ENCODE measurements at places on chromosomes 5 and 9.

DNA sequence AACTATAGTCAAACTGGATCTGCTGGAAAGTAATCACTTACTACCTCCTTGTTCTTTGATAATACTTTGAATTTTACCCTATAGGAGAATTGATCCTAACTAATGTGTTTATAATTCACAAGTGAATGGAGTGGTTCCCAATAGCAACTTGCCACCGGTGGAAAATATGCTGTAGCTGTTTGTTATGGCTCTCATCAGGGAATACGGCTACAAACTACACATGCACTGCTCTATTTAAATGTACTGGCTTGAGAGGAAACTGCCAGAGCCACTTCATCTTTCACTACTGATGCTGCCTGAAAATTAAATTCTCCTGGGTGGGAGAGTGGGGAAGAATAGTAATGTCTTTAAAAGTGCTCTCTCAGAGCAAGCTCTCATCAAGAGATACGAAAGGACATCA lies 448.5 kb upstream of the GRAMD2B start:
- H3K4me1 ChIP-seq: no peaks in the 10 kb centered on the region
- no peaks in the 10 kb centered on the region for H3K36me3 ChIP-seq
- no peaks in the 10 kb centered on the region for H3K27me3 ChIP-seq

DNA sequence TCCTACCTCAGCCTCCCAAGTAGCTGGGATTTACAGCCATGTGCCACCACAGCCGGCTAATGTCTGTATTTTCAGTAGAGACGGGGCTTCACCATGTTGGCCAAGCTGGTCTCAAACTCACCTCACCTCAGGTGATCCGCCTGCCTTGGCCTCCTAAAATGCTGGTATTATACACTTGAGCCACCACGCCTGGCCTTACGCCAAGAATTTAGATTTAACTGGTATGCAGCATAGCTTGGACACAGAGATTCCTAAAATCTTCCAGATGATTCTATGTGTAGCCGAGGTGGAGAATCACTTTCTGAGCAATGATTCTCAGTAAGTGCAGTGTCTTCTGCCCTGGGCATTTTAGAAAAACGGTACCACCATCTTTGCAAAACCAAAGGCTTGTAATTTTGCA lies 74.1 kb downstream of the HABP4 start:
- H3K36me3 ChIP-seq: no peaks in the 10 kb centered on the region
- H3K27me3 ChIP-seq: no peaks in the 10 kb centered on the region
- DNase-seq: no peak
- no peak overlapping the region for H3K4me3 ChIP-seq
- no peaks in the 10 kb centered on the region for H3K4me1 ChIP-seq
- no peak overlapping the region for H3K27ac ChIP-seq

DNA sequence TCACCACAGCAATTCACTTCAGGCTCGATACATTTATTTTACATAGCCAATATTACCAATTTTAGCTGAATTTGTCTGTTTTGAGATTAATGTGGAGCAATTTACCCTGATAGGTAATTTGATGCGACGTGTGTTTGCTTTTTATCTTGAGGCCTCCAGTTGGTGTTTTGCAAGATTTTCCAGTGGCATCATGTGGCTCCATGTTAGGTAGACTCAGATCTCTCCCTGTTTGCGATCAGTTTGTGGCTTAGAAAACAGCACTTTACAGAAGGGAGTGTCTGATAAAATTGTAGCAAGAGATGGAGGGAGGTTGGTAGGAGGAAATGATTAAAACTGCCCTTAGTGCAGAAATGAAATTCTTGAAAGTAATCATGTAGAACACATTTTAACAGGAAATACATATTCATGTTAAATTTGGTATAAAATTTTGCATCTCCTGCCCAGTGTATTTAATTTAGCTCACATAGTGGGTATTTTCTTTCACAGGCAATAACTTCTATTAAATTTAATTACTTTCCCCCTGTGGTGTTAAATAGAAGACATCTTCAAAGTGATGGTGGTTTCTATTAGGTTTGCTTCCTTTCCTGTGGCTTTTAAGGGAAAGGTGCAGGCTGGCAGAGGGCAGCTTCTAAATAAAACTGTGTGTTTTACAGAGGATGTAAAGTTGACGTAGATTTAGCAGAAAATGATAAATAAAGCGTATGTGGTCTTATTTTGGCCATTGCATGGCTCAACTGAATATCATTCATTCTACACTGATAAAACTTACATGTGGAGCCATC lies 135.8 kb downstream of the KDM4C start:
- H3K27me3 ChIP-seq: no peaks in the 10 kb centered on the region
- no peak overlapping the region for H3K27ac ChIP-seq
- no peak for DNase-seq
- no peak overlapping the region for H3K4me3 ChIP-seq
- no peaks in the 10 kb centered on the region for H3K4me1 ChIP-seq

- no peak overlapping the region for H3K27ac ChIP-seq
- no peak for DNase-seq
- H3K27me3 ChIP-seq: no peaks in the 10 kb centered on the region
- no peaks in the 10 kb centered on the region for H3K4me1 ChIP-seq
Observed at GRCh38 chr5:15452781-15453180, 47.2 kb upstream of the FBXL7 start.

- H3K4me3 ChIP-seq: no peak overlapping the region
- no peak for DNase-seq
- H3K36me3 ChIP-seq: no peaks in the 10 kb centered on the region
- no peaks in the 10 kb centered on the region for H3K27me3 ChIP-seq
- no peaks in the 10 kb centered on the region for H3K4me1 ChIP-seq
Observed at GRCh38 chr9:108535526-108535925, 320.3 kb downstream of the ACTL7B start.

DNA sequence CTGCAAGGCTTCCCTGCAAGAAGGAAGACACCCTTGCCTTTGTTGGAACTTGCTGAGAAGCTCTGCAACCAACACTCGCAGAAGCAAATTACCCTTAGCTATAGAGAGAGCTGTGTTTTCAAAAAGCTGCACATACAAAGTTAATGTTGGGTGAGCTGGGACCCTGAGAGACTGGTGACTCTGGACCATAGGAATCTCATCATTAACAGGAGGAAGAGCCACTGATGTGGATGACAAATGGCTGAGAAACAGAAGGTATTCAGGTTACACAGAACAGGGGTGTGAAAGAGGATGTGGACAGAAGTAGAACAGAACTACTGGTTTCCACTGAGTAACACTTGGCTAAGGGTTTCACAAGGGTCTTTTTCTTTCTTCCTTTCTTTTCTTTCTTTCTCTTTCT lies 493.5 kb downstream of the IRX1 start:
- no peaks in the 10 kb centered on the region for H3K36me3 ChIP-seq
- H3K4me1 ChIP-seq: no peaks in the 10 kb centered on the region
- H3K27me3 ChIP-seq: no peaks in the 10 kb centered on the region
- DNase-seq: no peak

DNA sequence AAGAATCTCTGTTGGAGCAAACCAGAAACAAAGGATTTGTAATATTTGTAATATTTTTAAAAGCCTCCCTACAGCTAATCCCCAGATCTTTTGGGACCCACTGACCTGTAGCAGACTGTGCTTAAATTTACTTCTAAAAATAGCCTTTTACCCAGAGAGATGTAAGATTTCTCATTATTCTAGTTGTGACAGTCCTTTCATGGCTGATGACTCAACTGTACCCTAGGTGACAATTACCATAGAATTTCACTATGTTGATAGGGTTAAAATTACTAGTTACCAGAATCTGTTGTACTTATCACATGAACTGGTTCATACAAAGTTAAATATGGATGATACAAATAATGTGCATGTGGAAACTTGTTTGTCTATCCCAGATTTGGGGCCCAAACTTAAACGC lies 543.9 kb upstream of the SEMA6A start:
- H3K36me3 ChIP-seq: no peaks in the 10 kb centered on the region
- no peak overlapping the region for H3K27ac ChIP-seq
- H3K4me1 ChIP-seq: 0 out of 2 replicates have a peak, but pooled peaks cover 1% of the 10 kb centered on the region
- H3K27me3 ChIP-seq: no peaks in the 10 kb centered on the region
- no peak overlapping the region for H3K4me3 ChIP-seq
- no peak for DNase-seq
